Dorsolateral prefrontal cortex (tissue), 122 donors: ENCODE measurements at places on chromosomes 3 and 15.

DNA sequence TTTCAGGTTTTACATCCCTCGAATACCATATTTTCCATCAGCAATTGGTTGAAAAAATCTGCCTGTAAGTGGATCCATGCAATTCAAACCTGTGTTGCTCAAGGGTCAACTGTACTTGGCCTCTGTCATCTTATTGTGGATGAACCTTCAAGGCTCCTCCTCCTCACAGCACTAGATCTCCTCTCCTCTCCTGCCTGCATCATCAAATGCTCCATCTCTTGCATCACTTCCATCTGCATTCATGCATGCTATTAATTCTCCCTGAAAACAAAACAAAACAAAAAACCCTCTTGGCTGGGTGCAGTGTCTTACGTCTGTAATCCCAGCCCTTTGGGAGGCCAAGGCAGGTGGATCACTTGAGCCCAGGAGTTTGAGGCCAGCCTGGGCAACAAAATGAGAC is 10.1 kb downstream of the BCL2L10 start:
- DNase-seq: no peak

GRCh38 chr15:66670762-66671580 is 31.1 kb upstream of the SMAD6 start:
- DNase-seq: no peak

DNA sequence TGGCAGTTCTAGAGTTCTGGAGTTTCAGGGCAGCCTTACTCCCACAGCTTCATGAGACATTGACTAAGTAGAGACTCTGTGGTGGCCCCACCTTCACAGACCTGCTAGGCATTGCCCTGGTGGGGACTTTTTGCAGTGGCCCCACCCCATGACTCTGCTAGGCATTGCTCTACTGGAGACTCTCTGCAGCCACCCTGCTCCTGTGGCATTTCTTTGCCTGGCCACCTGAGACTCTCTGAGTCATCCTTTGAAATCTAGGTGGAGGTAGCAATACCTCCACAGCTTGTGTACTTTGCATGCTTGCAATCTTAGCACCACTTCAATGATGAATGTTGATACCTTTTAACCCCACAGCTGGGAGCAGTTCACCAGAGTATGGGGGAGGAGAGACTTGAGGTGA is 40.6 kb upstream of the DHX36 start:
- DNase-seq: no peak

DNA sequence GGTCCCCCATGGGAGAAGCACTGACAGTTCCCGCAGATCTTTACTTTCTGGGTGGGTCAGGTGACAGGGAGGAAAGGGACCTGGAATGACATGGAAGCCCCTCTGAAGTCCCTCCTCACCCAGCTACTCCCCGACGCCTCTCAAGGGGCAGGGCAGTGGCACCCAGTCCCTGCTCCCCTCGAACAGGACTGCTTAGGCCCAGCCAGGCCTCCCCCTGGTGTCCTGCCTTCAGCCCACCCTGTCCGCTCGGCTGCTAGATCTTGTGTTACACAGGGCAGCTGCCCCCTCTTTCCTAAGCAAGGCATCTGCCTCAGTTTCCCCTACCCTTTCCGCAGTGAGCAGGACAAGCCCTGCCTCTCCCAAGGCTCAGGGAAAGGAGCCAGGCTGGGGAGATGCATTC is 226.5 kb downstream of the XXYLT1 start:
- no peak for DNase-seq

DNA sequence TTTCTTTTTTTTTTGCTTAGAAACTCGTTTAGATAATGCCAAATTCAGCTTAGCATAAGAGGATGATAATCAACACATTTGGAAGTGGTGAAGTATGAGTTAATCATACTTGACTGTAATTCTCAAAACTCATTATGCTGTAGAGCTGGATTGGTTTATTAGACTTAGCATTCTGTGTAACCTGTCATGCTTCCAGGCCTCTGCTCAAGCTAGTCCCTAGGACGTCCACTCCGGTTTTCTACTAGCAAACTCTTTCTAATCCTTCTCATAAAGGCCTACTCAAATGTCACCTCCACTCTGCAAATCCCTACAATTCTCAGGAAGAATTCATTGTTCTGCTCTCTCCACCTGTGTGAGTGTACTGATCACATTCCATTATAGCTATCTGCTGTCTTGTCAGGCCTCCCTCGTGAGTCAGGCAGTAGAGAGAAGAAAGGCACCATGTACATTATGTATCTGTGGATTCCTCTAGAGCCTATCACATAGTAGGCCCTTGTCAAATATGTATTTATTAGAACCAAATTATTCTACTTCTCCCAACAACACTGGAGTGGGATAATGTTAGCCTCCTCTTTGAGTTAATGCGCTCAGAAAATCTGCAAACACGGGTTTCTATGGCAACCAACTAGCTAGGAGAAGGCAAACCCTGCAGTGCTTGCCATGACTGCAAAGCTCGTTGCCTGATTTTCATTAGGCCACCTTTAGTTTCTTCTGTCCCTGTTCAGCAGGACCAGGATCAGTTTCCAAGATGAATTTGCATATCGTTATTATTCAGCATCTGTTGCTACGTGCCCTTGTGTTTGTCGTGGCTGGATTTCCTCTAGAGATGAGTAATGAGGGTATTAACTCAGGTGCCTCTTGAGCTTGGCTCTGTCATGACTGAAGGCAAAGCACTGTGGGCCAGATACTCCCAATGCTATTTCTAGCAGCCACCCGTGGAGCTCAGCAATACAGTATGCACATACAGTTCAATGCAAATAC is 30.7 kb downstream of the ATP13A5 start:
- DNase-seq: no peak
